ENCODE measurements at places on chromosomes 5 and 9. TPM values are rescaled to one million over a fixed set of nuclear protein-coding genes. Genes with fewer than 3 reads are reported as not detected.

Gene BOD1
- 45.7 TPM for total RNA-seq

Gene PCDHGA4
- total RNA-seq: 1.4 TPM

Gene TSLP
- not detected for total RNA-seq

Gene ADAMTSL1
- not detected for total RNA-seq

Gene RASGEF1C
- 0.13 TPM for total RNA-seq

Gene PHF24
- 1.3 TPM for total RNA-seq

Gene GDA
- total RNA-seq: not detected

Gene TMEM174
- not detected for total RNA-seq

Gene NDST1
- total RNA-seq: 9.6 TPM

Gene CEL
- 0.11 TPM for total RNA-seq

Gene EGFLAM
- not detected for total RNA-seq

Gene SPINK7
- total RNA-seq: not detected

Gene MSX2
- total RNA-seq: 2.0 TPM

Gene TMEM215
- not detected for total RNA-seq

Gene PFN3
- not detected for total RNA-seq

Gene MINAR2
- not detected for total RNA-seq

Gene FAXDC2
- 13.7 TPM for total RNA-seq

Gene CTSV
- 22.1 TPM for total RNA-seq

Gene IL33
- total RNA-seq: not detected

Gene TMCO6
- total RNA-seq: 10.0 TPM

Gene SLC4A9
- total RNA-seq: 0.18 TPM

Gene FYB1
- total RNA-seq: 31.6 TPM

Measured in SK-MEL-5 (cell line).